ENCODE measurements at places on chromosomes 7 and 10.

DNA sequence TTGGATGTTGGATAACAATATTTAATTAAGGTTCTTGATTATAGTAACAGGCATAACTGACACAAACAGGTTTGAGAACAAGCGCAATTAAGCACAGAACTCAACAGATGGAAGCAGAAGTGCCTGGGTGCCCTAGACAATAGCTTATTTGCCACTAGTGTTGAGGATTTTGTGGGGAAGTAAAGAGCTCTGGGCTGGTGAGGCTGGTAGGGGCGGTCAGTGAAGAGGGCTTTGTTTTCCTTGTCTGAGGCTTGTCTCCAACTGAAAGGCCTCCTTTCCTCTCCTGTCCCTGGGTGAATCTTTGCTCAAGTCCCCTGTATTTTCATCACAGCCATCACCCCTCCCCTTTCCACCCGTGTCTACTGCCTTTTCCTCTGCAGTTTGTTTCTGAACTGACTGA lies 104.6 kb downstream of the KAT6B start:
- no peak for ATAC-seq

- no peak for ATAC-seq
These were observed 31.2 kb downstream of the LRRC4 start for GRCh38 chr7:128000048-128000447.

DNA sequence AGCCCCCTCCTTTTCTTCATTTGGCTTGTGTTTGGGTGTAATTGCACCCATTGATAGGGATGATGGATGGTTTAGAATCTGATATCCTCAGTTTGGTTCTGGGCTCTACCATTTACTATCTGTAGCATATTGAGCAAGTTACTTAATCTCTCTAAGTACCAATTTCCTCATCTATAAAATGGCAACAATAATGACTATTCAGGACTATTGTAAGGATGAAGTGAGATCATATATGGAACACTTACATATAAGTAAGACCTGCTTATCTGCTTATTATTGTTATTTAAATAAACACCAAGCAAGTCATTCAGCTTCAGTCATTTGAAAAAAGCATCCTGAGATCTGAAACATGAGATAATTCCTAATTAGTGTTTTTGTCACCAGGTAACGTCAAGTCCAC lies 127.0 kb downstream of the SEC23IP start:
- no peak for ATAC-seq

- no peak for ATAC-seq
These were observed 19.8 kb downstream of the SHH start for GRCh38 chr7:155792315-155792960.

- ATAC-seq, result no peak
These were observed 341.8 kb upstream of the SEMA3A start for GRCh38 chr7:84536271-84536870.

DNA sequence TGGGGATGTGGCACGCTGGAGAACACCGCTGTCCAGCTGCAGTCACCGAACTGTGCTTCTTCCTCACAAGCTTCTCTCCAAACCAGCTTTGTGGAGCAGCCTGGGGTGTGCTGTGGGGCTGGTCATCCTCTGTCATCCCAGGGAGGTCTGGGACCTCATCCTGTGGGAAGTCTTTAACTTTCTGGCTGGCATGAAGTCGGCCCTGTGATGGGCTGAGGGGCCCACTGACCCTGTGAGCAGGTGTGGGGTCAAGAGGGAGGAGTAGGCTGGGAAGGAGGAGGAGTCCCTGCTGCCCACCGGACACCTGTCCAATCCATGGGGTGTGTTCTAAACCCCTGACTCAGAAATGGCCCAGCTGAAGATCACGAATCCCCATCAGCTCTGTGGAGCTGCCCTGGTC lies 136.2 kb upstream of the SHH start:
- no peak for ATAC-seq

DNA sequence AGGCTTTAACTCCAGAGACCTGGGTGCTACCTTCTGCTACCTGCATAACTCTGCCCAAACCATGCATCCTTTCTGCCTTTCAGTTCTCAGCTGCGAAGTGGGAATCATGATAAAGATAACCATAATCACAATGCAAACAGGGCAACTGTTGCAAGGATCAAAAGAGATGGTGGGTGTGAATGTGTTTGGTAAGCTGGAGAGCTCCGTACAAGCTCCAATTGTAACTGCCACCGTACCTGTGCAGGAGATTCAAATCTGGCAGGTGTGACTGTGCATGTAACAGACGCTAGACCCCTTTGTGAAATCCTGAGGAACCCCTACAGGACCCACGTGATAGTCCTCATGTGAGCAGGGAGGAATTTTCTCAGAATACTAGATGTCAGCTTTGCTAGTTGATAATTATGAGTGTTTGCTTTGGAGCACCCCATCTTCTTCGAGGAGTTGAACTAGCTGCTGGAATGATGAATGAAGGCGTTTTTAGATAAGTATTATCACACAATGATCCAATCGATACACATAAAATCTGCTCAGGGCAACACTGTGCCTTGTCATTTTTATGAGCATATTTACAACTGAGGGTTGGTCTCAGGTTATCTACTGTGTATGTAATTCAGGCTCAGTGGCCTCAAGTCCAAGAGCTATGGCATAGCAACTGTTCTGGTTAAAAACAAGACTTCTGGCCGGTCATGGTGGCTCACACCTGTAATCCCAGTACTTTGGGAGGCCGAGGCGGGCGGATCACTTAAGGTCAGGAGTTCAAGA lies 15.4 kb upstream of the FRAT2 start:
- no peak for ATAC-seq

DNA sequence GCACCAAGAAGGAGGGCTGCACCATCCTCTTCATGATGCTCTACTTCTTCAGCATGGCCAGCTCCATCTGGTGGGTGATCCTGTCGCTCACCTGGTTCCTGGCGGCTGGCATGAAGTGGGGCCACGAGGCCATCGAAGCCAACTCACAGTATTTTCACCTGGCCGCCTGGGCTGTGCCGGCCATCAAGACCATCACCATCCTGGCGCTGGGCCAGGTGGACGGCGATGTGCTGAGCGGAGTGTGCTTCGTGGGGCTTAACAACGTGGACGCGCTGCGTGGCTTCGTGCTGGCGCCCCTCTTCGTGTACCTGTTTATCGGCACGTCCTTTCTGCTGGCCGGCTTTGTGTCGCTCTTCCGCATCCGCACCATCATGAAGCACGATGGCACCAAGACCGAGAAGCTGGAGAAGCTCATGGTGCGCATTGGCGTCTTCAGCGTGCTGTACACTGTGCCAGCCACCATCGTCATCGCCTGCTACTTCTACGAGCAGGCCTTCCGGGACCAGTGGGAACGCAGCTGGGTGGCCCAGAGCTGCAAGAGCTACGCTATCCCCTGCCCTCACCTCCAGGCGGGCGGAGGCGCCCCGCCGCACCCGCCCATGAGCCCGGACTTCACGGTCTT lies 1.9 kb downstream of the FZD1 start:
- no peak for ATAC-seq

DNA sequence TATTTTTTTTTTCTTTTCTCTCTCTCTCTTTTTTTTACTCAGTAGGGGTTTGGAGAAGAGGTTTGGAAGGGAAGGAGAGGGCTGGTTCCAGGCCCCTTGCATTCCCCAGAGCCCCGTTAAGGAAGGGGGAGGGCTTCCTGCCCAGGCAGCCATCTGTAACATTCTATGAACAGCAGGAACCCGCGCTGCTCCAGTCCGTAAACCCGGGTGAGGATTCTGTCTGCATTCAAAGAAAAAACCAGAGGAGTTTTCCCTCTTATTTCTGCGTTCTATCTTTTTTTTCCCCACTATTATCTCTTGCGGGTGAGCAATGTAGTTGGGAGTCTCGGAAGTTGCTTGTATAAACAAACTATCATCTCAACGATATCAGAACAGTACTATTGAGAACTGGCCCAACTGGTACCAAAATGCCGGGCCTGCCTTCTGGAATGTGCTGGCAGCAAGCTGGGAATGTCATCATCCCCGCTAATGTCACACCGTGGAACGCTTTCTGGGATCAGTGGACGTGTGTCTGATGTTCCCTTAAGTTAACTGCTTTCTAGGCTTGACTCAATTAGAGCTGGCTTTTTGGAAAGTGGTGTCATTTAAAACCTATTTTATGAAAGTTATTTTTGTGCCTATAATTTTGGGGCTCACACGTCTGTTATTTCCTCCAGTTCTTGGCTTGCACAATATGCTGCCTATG lies 153.1 kb upstream of the MEOX2 start:
- ATAC-seq, result no peak

- ATAC-seq, result no peak
These were observed 47.3 kb upstream of the OPALIN start for GRCh38 chr10:96406091-96406490.

- ATAC-seq, result no peak
These were observed 1196.8 kb upstream of the PHF14 start for GRCh38 chr7:9776900-9777299.

DNA sequence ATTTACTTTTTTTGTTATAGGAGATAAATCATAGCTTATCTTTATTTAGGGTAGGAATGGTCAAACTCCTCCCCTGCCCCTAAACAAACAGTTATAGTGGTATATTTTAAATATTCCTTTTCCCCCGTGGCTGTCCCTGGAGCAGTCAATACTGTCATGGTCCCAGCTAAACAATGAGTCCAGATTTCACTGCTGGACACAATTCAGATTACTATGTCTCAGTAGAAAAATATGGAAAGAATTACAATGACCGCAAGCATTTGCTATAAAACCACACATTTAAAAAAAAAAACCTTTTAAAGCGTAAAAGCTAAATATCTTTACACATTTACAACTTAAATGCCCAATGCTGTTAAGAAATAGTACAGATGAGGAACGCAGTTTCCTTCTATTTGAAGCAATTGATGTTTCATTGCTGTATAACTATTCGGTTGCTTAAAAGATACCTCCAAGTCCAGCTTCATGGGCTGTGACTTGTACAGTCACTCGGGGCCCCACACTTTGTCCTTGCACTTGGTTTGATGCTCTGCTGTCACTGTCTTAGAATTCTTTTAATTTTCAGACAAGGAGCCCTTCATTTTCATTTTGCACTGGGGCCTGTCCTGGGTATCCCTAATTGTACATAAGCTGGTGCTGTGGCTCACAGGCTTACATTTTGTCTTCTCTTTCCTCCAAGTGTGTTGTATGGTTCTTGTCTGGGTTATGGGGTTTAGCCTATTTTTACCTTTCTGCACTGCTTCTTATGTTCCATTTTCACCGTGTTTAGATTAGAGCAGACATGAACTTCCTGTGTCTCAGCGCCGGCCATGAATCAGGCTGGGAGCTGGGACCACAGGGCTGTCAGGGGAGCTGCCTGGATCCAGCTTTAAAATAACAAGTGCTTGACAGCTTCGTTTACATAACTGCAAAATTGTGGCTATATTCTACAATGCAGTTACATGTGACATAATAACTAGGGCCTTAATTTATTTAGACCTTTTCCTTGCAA lies 530.2 kb upstream of the FZD8 start:
- no peak for ATAC-seq

- ATAC-seq, result no peak
These were observed 336.8 kb downstream of the ARL4A start for GRCh38 chr7:13024121-13024674.

- ATAC-seq, result peak; percentile 64
These were observed 52.6 kb upstream of the CAPZA2 start for GRCh38 chr7:116809636-116810266.

GRCh38 chr10:70811881-70812280 lies 3.9 kb upstream of the SGPL1 start:
- ATAC-seq, result no peak

- ATAC-seq, result no peak
These were observed 511.1 kb downstream of the GLRX3 start for GRCh38 chr10:130647341-130647740.

DNA sequence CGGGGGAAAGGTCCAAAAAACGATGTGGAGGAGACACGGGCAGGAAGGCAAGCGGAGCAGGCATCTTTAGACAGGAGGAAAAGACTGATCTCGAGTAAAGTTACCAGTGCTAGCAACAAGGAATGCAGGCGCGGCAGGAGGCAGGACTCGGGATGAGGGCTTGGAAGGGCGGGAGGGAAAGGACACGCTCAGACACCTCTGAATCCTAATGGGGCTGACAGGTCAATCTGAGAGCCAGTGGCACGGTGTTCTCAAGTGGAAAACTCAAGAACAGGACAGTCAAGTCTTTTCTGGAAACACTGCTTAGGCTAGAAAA lies 155.3 kb upstream of the COBL start:
- ATAC-seq, result no peak

DNA sequence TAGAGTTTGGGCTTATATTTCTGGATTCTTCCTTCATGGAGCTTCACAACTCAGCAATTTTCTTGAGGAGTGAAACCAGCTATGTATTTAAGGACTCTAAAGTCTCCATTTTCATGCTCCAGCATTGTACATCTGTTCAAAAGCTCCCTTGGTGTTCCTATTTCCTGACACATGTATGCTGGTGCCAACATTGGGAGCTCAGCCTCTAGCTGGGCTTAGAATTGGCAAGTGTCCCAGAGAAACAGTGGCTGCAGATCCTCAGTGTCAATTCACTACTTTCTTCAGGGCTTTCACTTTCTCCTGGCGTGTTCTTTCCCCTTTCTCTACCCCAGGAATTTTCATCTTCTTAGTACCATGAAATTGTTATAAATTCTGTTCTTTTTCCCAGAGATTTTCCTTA lies 103.1 kb downstream of the ZNF467 start:
- ATAC-seq, result no peak

- ATAC-seq, result peak; percentile 91
These were observed at the start of gene TRAPPC14 for GRCh38 chr7:100158229-100159098. Gene TRAPPC14, minus strand, starts transcription at chr7:100158723. Its CDS starts 224 bp downstream, at chr7:100158499.

- ATAC-seq, result no peak
These were observed 228.8 kb downstream of the EXOC4 start for GRCh38 chr7:133481676-133482075.

DNA sequence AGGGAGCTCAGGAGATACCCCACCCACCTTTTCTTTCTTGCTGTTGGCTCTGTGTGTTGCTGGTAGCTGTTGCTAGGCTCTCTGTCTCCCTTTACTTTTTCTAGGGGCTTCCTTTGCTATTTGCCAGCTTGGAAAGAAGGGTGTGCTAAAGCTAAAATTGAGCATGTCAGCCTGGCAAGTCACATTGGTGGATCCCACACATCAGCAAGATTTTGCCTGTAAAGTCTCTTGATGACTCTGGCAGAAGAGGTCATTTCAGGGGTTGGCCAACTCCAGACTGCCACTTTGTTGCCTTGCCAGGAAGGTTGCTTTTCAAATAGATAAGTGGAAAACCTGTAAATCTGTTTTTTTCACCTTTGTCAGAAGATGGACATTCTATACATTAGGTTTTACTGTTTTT lies 9.9 kb downstream of the CCNY start:
- ATAC-seq, result no peak

- no peak for ATAC-seq
These were observed 20.6 kb upstream of the CHRM2 start for GRCh38 chr7:136847858-136848257.
